ENCODE measurements at places on chromosomes 2 and 18. TPM values are rescaled to one million over a fixed set of nuclear protein-coding genes. Genes with fewer than 3 reads are reported as not detected.

DSG2 gene
- 0.16 TPM for total RNA-seq

OXER1 gene
- 0.22 TPM for total RNA-seq

CCDC102B gene
- total RNA-seq = 9.2 TPM

AGXT gene
- not detected for total RNA-seq

ITGB6 gene
- not detected for total RNA-seq

GALNT13 gene
- total RNA-seq = not detected

RGPD4 gene
- 0.83 TPM for total RNA-seq

DNA sequence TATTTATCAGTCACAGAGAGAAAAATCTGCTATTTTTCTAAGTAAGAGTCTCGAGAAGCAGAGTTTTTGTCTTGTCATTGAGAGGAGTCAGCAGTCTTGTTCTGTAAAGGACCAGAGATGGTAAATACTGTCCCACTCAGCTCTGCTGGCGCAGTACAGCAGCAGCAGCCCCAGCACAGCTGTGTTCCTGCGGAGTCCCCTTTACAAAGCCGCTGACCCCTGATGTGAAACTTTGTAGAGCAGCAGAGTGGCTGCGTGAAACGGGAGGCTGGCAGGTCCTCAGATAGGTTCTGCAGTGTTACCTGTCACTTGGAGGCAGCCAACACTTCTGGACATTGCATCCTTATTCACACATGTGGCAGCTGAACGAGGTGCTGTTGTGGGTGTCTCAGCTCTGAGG, 45.2 kb downstream of the TMEM185B start:
- H3K36me3 ChIP-seq = no peaks in the 10 kb centered on the region
- no peaks in the 10 kb centered on the region for H3K27me3 ChIP-seq

- no peaks in the 10 kb centered on the region for H3K36me3 ChIP-seq
- H3K4me1 ChIP-seq = no peaks in the 10 kb centered on the region
- DNase-seq = no peak
- H3K4me3 ChIP-seq = no peak overlapping the region
- H3K27ac ChIP-seq = no peak overlapping the region
Measured at GRCh38 chr2:148813603-148814065, 61.4 kb upstream of the KIF5C start.

DNA sequence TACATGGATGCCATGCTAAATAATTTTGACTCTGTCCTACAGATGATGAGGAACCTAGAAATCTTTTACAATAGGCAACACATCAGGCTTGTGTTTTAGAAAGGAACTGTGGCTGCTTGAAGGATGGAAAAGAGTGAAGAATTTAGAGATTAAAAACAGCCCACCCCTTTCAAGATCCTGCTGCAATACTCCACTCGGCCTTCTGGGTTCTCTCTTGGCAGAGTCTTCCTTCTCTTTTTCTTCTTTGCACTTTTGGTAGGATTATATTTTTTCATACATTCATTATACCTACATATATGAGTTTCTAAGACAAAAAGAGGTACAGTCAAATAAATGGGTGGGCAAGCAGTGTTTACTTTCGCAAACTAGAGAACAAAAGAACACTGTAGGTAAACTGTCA, 474.3 kb downstream of the ERBB4 start:
- DNase-seq = no peak
- H3K4me3 ChIP-seq = no peak overlapping the region
- H3K27me3 ChIP-seq = no peaks in the 10 kb centered on the region
- H3K4me1 ChIP-seq = no peaks in the 10 kb centered on the region
- no peaks in the 10 kb centered on the region for H3K36me3 ChIP-seq

DNA sequence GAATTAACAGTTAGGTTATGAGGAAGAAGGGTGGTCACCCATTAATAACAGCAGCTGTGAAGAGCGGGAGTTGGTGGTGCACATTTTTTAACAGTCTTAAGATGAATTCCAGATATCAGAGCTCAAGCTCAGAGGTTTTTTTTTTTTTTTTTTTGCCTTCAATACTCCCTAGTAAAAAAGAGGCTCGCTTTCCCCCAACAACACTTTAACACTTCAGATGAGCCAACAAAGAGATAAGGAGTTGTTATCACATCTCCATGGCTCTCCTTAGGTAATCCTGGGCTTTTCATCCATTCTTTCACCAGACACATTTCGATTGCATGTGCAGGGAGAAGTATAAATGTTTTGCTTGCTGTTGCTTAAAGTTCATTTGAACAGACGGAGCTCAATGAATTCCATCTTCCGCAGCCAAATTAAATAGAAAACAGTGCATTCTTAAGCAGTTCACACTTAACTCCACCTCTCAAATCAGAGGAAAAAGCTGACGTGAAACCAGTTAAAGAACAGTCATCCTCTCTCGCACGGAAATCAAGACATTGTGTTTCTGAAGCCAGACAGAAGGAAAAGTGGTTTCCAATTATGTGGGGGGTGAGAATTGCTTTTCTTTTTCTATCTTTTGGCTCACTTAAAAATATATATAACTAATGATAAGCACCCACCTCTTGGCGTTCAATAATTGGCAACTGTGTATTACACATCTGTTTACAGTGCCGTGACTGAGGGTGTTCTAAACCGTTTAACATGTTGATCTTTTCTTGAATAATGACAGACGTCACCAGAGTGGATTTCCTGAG, 118.2 kb downstream of the ZNF521 start:
- DNase-seq = no peak
- H3K27me3 ChIP-seq = no peaks in the 10 kb centered on the region
- no peak overlapping the region for H3K4me3 ChIP-seq
- H3K27ac ChIP-seq = no peak overlapping the region
- no peaks in the 10 kb centered on the region for H3K4me1 ChIP-seq

DNA sequence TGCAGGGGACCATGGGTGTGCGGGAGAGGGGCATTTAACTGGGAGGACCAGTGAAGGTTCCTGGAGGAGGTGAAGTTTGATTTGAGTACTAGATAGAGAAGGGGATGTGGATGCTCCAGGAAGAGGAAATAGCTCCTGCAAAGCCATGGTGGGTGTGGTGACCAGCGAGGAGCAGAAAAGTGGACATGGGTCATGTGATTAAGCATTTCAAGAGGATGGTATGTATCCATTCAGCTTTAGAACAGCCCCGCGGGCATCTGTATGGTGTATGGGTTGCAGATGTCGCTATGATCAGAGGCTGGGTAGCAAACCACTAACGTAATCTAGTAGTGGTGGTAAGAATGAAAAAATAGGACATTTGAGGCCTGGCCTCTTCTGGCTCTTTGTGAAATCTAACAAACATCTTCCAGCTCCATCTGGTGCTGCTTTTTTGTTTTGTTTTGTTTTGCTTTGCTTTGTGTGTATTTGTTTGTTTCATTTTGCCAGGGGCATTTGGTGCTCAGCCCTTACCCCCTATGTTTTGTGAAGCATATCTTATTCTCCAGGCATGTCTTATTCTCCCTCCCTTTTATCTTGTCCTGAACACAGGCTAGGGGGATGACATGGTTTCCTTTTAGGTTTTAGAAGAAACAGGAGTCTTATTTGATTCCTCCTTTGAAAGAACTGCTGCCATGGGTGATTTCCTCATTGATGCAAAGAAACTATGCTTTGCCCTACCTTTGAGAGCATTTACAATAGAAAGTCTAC, 226.1 kb downstream of the LRRTM1 start:
- DNase-seq = no peak
- no peak overlapping the region for H3K27ac ChIP-seq
- no peaks in the 10 kb centered on the region for H3K36me3 ChIP-seq
- no peak overlapping the region for H3K4me3 ChIP-seq

- no peaks in the 10 kb centered on the region for H3K4me1 ChIP-seq
- H3K36me3 ChIP-seq = no peaks in the 10 kb centered on the region
- no peak overlapping the region for H3K4me3 ChIP-seq
- peaks cover 2% of the 10 kb centered on the region for H3K27me3 ChIP-seq
- H3K27ac ChIP-seq = no peak overlapping the region
Measured at GRCh38 chr2:229348128-229348527, 77.0 kb upstream of the PID1 start.

DNA sequence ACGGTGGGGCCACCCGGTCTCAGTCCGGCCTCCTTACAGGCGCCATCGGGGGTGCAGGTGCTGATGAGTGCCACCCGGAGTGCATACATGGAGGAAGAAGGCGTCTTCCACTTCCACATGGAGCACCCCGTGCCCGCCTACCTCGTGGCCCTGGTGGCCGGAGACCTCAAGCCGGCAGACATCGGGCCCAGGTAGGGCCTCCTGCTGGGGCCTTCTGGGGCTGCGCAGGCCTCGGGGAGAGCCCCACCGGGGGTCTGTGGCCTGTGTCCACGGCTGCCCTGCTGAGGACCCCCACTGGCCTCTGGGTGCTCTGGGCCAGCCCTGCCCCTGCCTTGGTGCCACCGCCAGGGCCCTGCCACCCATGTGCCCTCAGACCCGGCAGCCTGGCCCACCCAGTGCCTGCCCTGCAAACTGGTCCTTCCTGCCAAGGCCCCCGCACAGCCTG, 4.8 kb downstream of the RNPEPL1 start:
- no peak overlapping the region for H3K4me3 ChIP-seq
- DNase-seq = no peak
- H3K4me1 ChIP-seq = peaks cover 38% of the 10 kb centered on the region
- no peak overlapping the region for H3K27ac ChIP-seq
- H3K27me3 ChIP-seq = no peaks in the 10 kb centered on the region
- no peaks in the 10 kb centered on the region for H3K36me3 ChIP-seq

- no peak for DNase-seq
- no peaks in the 10 kb centered on the region for H3K36me3 ChIP-seq
- H3K4me1 ChIP-seq = peaks cover 18% of the 10 kb centered on the region
Measured at GRCh38 chr2:97998431-97999005, 2.8 kb upstream of the TMEM131 start.

GRCh38 chr2:105746177-105747080, 1.7 kb downstream of the NCK2 start:
- peaks cover 76% of the 10 kb centered on the region for H3K4me1 ChIP-seq
- H3K27ac ChIP-seq = peak overlapping the region; percentile 98
- DNase-seq = peak; percentile 68
- H3K4me3 ChIP-seq = peak overlapping the region; percentile 97
- H3K36me3 ChIP-seq = peaks cover 45% of the 10 kb centered on the region

- H3K4me3 ChIP-seq = no peak overlapping the region
- no peaks in the 10 kb centered on the region for H3K4me1 ChIP-seq
- H3K36me3 ChIP-seq = no peaks in the 10 kb centered on the region
- no peak for DNase-seq
Measured at GRCh38 chr18:39781565-39781964, 2173.5 kb upstream of the PIK3C3 start.

GRCh38 chr2:20327370-20327769, 23.3 kb downstream of the PUM2 start:
- peaks cover 77% of the 10 kb centered on the region for H3K4me1 ChIP-seq
- H3K4me3 ChIP-seq = no peak overlapping the region
- H3K27ac ChIP-seq = no peak overlapping the region
- H3K36me3 ChIP-seq = peaks cover 38% of the 10 kb centered on the region
- no peak for DNase-seq

DNA sequence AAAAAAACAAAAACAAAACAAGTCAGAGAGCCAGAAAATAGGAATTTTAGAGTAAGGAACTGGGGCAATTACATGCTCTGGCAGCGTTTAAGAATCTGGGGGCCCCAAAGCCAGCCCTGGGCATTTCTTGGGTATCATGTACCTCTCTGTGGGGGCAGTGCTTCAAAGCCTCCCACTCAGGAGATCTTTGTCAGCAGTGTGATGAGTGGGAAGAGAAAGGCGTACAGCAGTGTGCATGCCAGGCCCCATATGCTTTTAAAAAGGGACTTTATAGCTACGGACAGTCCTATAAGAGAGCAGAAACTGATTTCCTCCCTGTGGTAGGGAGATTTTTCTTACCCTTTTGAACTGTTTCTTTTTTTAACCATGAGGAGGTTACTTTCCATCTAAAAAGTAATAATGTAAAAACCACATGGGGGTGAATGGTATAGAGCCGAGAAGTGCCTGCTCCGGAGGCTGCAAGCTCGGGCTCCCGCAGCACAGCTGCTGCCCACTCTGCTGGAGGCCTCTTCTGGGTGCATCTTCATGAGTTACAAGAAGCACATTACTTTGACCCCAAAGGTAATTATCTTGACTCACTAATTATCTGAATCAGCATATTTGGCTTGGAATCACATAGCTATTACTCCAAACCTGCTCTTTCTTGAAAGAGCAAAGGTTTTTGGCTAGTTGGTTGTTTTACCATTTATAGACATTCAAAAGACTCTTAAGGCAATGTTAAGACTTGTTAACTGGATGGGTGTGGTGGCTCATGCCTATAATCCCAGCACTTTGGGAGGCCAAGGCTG, 46.4 kb downstream of the PROC start:
- peaks cover 5% of the 10 kb centered on the region for H3K4me1 ChIP-seq
- peaks cover 34% of the 10 kb centered on the region for H3K36me3 ChIP-seq
- no peak for DNase-seq

Data from naive thymus-derived CD8-positive, alpha-beta T cell (primary cell).